ENCODE measurements at places on chromosomes 3 and 15.

GRCh38 chr15:60212536-60212935, 185.2 kb downstream of the ANXA2 start:
- DNase-seq, result no peak

GRCh38 chr15:62647202-62647842, 395.2 kb upstream of the TPM1 start:
- DNase-seq, result no peak

- DNase-seq, result no peak
Observed at GRCh38 chr15:35252351-35252865, 167.3 kb upstream of the NANOGP8 start.

DNA sequence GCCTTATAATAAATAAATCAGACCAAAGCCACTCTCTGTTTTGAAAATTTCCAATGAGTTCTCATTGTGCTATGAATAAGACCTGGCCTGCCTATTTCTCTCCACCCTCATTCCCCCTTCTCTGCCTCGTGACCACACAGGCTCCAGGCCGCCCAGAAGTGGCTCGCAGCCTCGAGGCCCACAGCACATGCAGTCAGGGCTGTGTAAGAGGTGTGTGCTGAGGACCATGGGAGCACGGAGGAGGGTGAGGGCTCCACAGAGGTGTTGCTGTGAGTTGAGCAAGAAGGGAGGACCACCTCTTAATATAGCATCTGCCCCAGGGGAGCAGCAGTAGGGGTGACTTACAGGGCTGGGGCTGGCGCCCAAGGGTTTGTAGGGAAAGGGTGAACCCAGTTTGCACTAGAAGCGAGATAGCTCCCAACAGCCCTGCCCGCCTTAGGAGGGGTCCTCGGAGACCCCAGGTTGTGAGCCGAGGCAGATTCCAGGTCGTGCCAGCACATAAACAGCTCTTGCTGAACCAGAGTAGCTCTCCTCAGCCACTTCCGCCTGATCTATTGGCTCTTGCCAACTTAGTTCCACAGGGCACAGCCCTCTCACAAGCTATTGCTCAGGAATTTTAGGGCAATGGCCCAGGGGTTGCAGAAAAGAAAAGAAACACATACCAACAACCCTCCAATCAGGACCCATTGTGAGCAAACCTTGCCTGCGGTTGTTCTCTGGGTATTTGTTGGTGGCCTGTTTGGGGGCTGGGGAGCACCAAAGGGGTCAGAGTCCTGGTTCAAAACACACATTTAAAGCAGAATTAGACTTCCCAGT, 117.7 kb downstream of the MYLK start:
- no peak for DNase-seq

DNA sequence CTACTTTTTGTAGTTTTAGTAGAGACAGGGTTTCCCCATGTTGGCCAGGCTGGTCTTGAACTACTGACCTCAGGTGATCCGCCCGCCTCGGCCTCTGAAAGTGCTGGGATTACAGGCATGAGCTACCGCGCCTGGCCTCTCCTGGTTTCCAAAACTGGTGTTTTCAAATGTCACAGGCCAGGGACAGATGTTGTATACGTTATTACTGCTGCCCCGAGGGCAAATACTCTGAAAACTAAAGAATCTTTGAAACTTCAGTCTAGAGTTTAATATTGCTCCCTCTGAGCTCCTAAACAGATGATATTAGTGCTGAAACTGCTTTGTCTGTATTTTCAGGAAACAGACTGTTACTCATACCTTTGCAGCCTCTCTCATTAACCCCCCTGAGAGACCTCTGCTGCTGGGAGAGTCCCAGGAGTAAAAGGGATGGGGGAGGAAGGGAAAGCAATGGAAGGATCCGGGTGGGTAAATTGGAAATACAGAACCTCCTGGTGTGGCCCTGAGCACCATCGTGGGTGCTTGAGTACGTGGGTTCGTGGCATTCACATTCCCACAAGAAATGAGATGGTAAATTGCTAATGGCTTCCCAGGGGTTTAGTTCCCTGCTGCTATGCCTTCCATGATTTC, 96.3 kb upstream of the IGF1R start:
- DNase-seq, result no peak

- DNase-seq, result no peak
Observed at GRCh38 chr3:126167566-126167965, 12.8 kb downstream of the ALDH1L1 start.

GRCh38 chr3:141853629-141854168, 22.7 kb upstream of the ATP1B3 start:
- DNase-seq, result no peak

DNA sequence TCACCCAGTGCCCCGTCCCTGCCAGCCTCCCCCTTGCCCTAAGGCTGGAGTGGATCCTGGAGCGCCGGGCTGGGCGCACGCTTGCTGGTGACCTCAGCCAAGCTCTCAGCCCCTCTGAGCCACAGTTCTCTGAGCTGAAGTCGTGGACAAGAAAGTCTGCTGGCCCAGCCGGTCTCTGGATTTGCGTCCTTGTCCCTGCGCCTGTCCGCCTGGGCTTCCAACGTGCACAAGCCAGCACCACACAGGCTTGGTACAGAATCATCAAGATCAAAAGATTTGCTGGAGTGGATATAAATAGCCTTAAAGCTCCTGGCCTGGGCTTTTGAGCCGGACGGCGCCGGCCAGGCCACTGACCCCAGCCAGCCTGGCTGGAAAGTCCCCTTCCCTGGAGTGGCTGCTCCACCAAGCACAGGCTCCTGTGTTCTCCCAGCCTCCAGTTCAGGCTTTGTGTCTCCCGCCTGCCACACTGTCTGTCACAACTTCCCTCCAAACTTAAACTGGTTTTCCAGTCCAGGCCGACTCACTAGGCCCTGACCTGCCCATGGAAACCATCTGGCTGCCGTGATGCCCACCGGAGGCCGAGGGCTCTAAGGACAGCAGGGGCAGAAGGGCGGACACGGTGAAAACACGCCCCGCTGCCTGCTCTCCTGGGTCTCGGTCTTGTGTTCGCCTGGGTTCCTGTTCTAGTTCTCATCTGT, 156.2 kb downstream of the NUP210 start:
- no peak for DNase-seq

DNA sequence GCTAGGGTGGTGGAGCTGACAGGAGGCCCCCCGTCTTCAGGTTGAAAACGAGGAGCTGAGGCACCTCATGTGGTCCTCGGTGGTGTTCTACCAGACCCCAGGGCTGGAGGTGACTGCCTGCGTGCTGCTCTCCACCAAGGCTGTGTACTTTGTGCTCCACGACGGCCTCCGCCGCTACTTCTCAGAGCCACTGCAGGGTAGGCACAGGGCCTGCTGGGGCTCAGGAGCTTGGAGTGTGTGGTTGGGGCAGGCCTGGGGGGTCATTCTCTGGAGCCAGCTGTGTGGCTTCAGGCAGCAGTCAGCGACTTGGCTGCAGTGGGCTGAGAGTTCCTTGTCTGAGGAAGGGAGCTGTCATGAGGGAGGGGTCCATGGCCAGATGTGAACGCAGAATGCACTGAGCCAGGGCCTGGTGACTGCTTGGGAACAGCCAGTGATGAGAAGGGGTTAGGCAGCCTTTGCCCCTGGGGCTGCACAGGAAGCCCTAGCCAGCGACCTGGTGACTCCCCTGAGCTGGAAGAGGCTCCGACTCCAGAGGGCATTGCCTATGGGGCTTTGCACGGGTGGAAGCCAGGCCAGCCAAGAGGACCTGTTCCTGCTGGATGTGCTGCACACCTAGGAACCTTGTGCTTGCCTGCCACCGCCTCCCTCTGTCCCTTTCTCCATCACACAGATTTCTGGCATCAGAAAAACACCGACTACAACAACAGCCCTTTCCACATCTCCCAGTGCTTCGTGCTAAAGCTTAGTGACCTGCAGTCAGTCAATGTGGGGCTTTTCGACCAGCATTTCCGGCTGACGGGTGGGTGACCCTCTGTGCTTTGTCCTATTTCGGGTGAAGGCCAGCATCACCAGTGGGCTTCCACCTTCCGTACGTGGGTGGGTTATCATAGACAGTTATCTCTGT, 4.9 kb upstream of the STAB1 start:
- no peak for DNase-seq

DNA sequence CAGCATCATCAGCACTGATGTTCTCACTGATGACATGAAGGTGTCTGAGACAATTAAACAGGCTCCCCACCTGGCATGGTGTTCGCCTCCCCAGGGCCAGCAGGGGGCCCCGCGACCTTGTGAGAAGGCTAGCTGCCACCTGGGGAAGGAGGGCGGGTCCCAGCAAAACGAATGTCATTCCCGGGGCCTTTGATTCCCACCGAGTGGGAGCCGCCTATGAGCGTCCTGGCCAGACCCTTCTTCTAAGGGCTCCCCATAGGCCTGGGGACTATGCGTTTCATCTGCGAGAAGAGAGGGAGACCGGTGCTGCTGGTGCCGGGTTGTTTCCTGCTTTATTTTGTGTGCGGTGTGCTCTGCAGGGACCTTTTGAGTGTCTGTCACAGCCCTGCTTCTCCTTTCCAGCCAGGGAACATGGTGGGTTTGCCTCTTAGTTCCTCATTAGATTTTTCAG, 20.5 kb upstream of the MINDY4B start:
- peak; percentile 32 for DNase-seq

GRCh38 chr3:87287011-87287410, 10.6 kb upstream of the POU1F1 start:
- no peak for DNase-seq

DNA sequence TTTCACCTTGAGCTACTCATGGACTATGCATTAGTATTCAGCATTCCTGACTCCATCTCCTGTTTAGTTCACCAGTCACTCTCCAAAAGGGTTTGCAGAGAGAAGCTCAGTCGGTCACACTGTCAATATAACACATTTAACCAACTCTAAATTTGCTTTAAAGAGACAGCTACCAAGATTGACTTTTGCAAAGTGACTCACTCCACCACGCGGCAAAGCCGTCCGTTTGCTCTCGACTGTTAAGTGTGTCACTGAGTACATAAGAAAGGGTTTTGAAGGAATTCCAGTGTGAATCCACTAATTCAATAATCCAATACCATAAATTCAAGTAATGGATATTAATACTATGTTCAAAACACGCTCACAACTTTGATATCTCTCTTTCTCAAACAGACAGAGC, 1006.7 kb upstream of the NR2F2 start:
- no peak for DNase-seq

- no peak for DNase-seq
Observed at GRCh38 chr3:22474706-22475445, 723.9 kb upstream of the ZNF385D start.

DNA sequence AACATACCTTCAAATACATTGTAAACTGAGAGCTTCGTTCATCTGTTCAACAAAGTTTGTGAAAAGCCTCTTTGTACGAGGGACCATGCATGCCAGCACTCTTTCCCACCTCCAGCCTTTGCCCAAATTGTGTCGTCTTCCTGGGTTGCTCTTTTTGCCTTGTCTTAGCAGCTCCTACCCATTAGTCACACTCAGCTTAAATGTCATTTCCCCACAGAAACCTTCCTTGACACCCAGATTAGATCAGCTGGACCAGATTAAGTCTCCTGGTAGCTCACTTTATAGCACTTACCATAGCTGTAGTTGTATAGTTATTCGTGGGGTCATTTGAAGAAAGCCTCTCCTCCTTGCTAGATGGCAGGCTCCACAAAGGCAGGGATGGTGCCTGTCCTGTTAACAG, 24.1 kb upstream of the SNRK start:
- DNase-seq, result no peak

DNA sequence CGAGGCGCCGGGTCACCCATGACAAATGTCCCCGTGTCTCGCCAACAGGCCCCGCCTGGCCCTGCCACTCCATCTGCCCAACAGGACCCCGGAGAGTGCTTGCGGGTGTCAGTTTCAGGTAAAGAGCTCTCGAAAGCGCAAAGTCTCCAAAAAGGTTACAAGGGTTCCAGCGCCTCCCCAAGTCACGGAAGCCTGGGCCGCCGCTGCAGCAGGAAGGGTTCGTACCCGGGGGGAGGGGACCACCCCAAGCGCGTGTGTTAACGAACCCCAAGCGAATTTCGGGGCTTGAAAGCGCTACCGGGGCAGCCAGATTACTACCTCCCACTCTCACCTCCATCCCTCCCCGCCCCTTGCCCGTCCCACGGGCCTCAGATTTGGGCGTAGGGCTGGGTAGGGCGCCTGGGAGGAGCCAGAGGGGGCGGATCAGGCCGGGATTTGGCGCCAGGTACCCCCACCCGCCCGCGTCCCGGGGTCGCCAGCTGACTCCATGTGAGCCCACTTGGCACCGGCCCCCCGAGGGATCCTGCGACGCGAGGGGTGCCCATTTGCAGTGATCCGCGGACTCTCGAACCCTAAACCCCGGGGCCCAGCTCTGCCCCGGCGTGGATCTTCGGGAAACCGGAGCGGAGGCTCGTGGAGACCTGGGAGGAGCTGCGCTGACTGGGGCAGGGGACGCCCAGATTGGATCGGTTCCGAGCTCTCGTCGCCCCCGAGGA, 85.9 kb downstream of the NR2F2 start:
- no peak for DNase-seq

- DNase-seq, result peak; percentile 78
Observed at GRCh38 chr3:160754371-160754854, 1.6 kb upstream of the PPM1L start.

DNA sequence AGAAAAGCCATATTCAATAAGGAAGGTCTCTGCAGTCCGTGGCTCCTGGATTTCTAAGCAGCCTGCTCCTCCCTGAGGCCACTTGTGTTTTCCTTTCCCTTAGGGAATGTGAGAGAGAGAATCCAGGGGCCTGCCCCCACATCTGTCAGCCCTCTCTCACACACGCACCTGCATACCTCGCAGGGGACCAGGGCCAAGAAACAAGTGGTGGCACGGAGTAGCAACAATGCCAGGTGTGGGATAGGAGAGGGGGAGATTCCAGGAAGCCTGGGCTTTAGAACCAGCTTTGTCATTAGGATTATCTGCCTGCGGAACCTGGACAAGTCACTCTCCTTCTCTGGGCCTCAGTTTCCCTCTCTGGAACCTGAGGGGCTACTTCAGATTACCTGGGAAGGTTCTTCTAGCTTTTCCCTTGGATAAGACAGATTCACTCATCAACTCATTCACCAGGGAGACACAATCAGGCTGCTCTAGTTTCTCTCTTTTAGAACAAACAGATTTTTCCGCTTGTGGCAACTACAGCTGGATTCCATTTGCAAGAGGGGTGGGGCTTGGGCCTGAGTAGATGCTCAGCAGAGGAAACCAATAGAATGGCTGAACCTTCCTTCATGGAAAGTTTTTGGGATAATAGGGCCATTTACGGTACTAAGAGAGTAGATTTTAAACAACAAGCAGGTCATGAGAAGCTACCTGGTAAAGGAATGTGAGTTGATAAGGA, 19.5 kb downstream of the BCL6 start:
- no peak for DNase-seq

DNA sequence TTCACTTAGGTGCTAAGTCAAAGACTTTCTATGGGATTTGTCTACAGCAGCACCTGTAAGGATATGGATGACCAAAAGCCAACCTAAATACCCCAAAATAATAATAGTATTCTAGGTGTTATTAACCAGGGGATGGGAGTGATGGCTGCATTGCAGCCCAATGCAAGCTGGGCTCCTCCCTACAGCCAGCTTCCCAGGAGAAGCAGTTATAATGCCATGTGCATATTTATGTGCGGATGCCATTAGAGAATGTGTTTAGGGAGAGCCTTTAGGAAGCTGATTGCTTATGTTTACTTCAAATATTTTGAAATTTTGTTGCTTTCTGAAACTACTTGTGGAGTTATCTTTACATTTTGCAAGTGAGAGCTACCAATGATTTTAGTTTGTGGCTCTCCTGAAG, 237.3 kb downstream of the CHST2 start:
- no peak for DNase-seq

- DNase-seq, result no peak
Observed at GRCh38 chr15:61715082-61715481, 345.2 kb downstream of the VPS13C start.

- DNase-seq, result peak; percentile 53
Observed at GRCh38 chr3:23819599-23820360, 14.0 kb downstream of the UBE2E1 start.

- no peak for DNase-seq
Observed at GRCh38 chr15:99006146-99006545, 1.4 kb downstream of the PGPEP1L start.

Measured in posterior cingulate gyrus (tissue), 11 donors.